ENCODE measurements at places on chromosomes 7 and 10.

- DNase-seq = no peak
Observed at GRCh38 chr10:102621443-102622325, 22.6 kb upstream of the TRIM8 start.

DNA sequence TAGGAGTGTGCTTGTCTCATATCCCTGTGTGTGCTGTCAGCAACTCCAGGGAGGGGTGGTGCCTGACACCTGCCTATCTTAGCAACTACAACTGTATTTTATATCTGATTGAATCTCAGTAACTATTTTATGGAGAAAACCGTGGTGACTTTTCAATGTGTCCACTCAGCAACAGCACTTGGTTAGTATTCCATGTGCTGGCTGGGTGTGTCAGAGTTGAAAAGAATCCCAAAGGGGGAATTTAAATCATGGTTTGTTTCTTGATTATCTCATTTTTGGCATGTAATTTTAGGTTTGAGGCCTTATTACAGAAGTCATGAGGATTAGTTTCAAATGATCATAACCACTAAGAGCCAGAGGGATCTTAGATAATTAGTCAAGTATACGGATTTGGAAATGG is 425.7 kb upstream of the FZD8 start:
- DNase-seq = no peak

- no peak for DNase-seq
Observed at GRCh38 chr10:80487791-80488538, 33.9 kb downstream of the TSPAN14 start.

DNA sequence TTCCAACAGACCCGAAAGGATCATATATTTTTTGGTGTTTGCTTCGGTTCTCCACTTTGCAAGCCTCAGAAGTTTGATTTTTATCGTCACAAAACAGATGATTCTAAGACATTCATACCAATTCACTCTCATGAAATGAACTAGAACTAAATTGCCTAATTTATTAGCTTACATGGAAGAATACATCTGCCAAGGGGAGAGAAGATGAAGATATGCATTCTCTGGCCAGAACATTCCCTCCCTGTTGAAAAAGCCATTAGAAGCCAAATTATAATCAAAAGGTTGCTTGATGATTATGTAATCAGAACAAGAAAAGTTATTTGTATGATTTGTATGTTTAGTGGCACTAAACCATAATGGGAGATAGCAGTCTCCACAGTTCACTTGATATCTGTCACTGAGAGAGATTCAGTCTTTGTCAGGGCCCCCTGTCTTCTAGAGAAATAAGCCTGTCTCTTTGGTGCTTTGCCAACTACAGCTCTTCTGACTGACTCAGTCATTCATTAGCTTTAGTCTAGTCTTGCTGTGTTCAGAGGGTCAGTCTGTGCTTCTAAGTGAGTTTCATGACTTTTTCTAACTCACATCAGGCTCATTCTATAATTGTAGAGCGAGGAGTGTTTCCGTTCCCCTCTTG is 95.3 kb upstream of the GNAI1 start:
- DNase-seq = peak; percentile 38

- DNase-seq = peak; percentile 82
Observed at GRCh38 chr7:121279060-121279620, 49.7 kb upstream of the WNT16 start.

- no peak for DNase-seq
Observed at GRCh38 chr10:32793033-32793432, 165.0 kb downstream of the ITGB1 start.

GRCh38 chr7:86745013-86745745 is 101.5 kb downstream of the GRM3 start:
- DNase-seq = no peak

GRCh38 chr10:99524736-99525380 is 7.9 kb upstream of the NKX2-3 start:
- no peak for DNase-seq

Data from fibroblast of upper back skin (primary cell).